ENCODE measurements at places on chromosomes 5 and 9.

- DNase-seq, result peak; percentile 31
Measured at GRCh38 chr9:93118863-93119702, 15.0 kb downstream of the NINJ1 start.

DNA sequence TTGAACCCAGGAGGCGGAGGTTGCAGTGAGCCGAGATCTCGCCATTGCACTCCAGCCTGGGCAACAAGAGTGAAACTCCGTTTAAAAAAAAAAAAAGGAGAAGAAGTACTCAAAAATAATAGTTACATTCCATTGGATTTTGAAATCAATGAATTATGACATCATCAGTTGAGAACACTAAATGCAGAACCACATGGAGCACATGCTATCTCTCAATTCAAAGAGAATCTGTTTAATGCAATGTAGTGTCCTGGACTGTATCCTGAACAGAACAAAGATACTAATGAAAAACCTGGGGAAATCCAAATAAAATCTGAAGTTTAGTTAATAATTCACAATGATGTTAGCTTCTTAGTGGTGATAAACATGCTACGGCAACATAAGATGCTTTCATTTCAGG lies 20.3 kb downstream of the CDC14B start:
- no peak for DNase-seq

DNA sequence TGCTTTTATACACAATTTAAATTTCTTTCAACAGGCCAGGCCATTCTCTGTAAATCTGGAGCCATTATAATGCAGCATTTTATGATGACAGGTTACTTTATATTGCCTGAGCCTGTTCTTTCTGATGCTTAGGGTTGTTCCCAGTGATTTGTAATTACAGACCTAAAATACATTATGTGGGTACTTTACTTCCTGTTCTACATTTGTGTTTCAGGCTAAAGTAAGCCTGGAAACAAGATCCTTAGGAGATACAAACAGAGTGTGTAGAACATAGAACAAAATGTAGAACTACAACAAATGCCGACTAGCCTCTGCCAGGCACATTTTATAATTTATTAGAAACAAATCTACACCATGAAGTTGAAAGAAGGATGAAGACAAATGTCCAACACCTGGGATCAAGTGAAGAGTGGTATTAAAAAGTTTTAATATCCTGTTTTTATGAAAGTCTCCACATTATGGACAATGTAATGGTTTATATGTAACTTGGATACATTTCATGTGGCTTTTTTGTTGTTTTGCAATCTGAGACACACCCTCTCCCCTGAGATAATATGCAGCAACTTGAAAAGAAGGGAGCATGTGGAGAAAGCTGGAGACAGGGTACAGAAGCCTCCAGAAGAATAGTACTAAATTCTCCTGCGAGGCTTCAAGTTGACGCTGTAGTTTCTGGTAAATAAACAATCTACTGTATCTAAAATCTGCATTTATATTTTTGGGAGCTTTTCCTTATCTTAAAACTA lies 46.9 kb downstream of the VCAN start:
- DNase-seq, result no peak

DNA sequence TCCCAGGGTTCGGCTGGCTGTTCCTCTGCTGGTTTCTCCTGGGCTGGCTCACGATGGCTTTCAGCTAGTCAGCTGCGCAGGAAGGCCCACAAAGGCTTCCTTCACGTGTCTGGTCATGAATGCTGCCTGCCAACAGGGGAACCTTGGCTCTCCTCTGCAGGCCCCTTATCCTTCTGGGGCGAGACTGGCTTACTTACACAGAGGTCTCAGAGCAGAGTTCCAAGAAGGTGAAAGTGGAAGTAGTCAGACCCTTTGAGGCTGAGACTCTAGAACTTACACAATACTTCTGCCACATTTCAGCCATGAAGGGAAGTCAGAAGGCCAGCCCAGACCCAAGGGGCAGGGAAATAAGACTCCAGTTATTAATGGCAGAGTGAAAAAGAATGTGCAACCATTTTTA lies 99.5 kb downstream of the LHFPL2 start:
- DNase-seq, result no peak

DNA sequence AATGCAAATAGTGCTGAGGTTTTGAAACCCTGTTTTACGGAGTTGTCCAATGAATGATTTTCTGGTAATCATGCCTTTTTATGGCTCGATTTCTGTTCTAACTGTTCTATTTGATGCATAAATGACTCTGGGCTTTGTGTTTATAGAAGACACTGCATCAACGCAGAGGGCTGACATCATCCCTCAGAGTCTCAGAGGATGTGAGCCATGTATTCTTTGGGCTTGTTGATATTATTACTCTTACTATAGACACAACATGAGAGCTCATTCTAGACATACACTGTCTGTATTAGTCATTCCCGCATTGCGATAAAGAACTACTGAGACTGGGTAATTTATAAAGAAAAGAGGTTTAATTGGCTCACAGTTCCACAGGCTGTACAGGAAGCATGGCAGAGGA lies 31.6 kb downstream of the CDH6 start:
- no peak for DNase-seq

GRCh38 chr5:141373673-141374317 lies at the start of gene PCDHGA6:
Gene PCDHGA6 (plus strand): TSS chr5:141373891. CDS start chr5:141374084, 193 bp downstream.
- no peak for DNase-seq
